Stimulated activated CD4-positive, alpha-beta T cell treated with anti-CD3 and anti-CD28 coated beads, Interleukin-4, amount 100 ng/mL, for 1 hour (primary cell): ENCODE measurements at places on chromosomes 13 and 19.

DNA sequence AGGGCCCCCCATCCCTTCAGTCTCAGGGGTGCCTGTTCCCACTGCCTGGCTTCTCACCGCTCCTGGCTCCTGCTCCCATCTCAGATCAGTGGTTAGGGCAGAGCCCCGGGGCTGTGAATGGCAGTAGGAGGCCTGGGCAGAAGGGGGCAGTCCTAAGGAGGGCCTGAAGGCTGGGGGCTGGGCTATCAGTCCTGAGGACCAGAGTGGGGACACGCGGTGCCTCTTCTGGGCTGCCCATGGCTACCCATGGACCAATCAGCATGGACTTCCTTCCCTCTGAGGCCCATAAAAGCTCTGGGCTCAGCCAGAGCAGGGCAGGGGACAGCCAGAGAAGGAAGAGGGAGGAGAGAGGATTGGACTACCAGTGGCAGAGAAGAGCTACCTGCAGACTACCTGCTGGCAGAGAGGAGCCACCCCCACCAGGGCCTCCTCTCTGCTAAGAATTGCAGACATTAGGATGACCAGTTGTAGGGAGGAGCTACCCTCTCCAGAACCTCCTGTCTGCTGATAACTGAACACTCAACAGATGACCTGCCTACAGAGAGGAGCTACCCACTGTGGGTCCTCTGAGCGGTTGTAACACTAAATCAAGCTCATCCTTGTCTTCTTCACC, 12.1 kb upstream of the UBE2S start:
- no peak for DNase-seq

- no peak for DNase-seq
These were observed 12.8 kb upstream of the CEACAM3 start for GRCh38 chr19:41783612-41784011.

GRCh38 chr13:32537580-32538142, 934 bp downstream of the N4BP2L2 start:
- DNase-seq = peak; percentile 35

DNA sequence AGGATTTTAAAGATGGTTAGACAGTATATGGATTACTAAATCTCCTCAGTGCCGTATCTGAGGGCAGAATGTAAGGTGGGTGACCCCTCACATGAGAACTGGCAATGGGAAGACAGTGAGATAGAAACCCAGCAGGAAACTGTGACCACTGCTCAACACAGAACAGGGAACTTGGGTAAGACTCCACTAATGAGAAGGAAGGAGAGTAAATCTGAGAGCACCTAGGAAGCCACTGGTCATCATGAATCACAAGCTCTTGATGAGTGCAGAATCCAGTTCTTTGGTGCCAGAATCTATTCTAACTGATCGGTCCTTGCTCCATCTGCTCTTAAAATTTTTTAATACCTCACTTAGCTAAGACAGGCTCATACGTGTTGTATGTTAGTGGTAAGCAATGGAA, 261.8 kb downstream of the KLF12 start:
- no peak for DNase-seq

DNA sequence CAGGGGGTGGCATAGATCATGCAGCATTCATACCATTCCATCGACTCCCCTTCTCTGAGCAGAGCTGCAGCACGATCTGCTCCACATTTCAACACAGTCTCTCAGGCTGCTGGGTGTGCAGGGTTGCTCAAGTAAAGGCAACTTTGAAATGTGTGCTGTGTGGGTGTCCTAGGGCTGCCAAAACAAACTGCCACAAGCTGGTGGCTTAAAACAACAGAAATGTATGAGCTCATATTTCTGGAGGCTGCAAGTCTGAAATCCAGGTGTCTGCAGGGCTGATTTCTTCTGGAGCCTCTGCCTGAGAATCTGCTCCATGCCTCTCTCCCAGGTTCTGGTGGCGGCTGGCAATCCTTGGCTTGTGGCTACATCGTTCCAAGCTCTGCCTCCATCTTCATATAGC, 63.7 kb upstream of the WDFY2 start:
- DNase-seq = no peak

DNA sequence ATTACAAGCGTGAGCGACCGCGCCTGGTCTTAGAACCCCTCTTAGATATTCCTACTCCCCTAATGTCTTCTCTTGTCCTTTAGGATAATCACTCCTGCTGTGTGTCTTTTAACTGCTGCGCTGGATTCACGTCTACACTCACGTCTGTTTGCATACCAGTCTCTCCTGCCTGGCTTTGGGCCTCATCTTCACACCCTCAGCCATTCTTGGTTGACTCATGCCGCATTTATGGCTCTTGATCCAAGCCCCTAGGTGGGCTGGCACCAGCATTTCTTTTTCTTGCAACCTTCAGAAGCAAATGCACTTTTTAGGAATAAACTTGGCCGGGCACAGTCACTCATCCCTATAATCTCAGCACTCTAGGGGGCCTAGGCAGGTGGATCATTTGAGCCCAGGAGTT, 22.7 kb downstream of the MYO9B start:
- DNase-seq = no peak

DNA sequence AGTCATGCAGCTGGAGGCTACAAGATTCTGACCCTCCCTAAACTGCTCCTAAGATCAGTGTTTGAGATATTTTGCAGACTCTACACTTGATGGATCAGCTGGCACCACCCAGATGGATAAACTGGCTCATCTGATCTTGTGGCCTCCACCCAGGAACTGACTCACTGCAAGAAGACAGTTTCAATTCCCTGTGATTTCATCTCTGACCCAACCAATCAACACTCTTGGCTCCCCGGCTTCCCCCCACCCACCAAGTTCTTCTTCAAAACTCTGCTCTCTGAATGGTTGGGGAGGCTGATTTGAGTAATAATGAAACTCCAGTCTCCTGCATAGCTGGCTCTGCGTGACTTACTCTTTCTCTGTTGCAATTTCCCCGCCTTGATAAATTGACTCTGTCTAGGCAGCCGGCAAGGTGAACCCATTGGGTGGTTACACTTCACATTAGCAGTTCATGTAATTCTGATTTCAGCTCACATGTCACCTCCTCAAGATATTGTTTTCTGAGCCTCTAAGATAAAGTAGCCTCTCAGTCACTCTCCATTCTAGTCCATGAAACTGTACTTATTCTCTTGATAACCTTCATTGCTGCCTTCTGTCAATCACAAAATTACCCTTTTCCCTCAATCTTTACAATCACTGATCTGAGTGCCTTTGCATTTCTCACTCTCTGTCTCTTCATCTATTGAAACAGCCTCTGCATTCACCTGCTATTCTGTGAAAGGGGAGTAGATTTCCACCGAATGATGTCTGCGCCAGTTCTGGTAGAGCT, 9.9 kb upstream of the FPR3 start:
- peak; percentile 49 for DNase-seq

GRCh38 chr13:74090869-74091605, 43.2 kb downstream of the KLF12 start:
- no peak for DNase-seq

GRCh38 chr13:107977071-107977574, 238.2 kb downstream of the LIG4 start:
- no peak for DNase-seq

DNA sequence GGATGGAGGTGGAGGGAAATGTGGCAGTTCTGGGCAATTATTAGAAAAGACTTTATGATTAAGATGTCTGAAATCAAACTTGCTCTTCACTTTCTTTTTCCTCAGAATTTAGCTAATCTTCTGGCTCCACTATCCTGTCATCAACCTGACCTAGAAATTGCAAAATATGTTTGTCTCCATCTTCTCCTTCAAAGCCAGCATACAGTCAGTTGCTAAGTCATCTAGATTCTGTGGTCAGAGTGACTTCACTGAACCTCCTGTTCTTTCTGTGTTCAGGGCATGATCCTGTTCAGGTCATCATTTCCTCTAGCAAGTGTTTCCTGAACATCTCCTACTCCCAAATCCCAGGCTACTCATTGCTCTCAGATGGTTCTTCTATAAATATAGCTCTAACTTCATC, 10.8 kb upstream of the CCNA1 start:
- no peak for DNase-seq

DNA sequence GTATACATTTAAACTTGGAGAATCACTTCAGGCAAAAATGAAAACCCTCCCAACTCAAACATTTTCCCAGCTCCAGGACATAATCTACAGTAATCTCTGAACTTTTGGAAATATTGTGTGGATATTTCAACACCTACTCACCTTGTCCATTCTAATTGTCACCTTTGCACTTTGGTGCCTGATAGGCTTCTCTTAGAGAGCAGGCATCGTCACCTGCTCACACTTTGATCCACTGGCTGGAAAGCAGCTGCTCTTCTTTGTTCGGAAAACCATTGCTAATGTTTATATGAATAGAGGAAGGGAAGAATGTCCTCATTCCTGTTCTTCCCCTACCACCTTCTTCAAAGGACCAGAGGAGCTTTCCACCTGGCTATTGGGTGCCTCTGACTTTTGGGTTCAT, 411.2 kb downstream of the FGF9 start:
- DNase-seq = no peak

GRCh38 chr19:39829702-39830275, 4.2 kb downstream of the DYRK1B start:
- DNase-seq = no peak

GRCh38 chr13:110444226-110444653, 117.3 kb downstream of the RAB20 start:
- DNase-seq = no peak

- no peak for DNase-seq
These were observed 7.3 kb downstream of the APC2 start for GRCh38 chr19:1457031-1457739.

DNA sequence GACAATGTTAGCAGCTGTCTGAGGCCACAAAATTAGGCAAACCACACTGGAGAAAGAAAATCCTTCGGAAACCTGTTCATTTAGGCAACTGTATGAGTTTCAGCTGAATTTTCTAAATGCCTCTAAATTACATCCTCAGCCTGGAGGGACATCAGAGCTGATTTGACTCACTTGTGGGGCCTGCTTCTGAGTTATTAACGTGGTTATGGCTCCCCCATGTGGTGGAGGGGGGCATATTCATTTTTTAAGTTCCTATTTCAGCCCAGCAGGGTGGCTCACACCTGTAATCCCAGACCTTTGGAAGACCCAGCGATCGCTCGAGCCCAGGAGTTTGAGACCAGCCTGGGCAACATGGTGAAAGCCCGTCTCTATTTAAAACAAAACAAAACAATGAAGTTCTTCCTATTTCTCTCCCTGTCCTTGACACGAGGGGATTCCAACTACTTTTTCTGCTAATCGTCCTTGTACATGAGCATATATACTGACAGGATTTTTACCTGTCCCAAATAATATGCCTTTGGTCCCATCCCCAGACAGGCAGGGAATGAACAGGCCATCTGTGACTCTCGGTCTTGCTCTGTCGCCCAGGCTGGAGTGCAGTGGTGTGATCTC, 31.5 kb upstream of the HIF3A start:
- peak; percentile 52 for DNase-seq

- no peak for DNase-seq
These were observed 494.9 kb downstream of the GPC6 start for GRCh38 chr13:93721483-93721882.

DNA sequence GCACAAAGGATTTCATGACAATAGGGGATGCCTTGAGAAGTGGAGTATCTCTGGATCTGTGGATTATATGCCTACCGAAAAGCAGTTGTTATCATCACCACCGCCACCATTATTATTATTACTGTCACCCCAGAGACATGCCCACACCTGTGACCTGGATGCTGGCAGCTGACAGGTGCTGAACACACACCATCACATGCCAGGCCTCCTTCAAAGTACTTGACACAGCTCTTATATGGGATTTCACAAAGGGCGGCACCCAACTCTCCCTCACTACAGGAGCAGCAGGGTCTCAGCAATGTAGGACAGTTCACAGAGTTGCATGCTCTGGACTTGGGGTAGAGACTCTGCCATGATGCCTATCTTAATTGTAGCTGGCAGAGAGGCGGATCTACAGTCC, 5.6 kb upstream of the GPR42 start:
- DNase-seq = no peak

DNA sequence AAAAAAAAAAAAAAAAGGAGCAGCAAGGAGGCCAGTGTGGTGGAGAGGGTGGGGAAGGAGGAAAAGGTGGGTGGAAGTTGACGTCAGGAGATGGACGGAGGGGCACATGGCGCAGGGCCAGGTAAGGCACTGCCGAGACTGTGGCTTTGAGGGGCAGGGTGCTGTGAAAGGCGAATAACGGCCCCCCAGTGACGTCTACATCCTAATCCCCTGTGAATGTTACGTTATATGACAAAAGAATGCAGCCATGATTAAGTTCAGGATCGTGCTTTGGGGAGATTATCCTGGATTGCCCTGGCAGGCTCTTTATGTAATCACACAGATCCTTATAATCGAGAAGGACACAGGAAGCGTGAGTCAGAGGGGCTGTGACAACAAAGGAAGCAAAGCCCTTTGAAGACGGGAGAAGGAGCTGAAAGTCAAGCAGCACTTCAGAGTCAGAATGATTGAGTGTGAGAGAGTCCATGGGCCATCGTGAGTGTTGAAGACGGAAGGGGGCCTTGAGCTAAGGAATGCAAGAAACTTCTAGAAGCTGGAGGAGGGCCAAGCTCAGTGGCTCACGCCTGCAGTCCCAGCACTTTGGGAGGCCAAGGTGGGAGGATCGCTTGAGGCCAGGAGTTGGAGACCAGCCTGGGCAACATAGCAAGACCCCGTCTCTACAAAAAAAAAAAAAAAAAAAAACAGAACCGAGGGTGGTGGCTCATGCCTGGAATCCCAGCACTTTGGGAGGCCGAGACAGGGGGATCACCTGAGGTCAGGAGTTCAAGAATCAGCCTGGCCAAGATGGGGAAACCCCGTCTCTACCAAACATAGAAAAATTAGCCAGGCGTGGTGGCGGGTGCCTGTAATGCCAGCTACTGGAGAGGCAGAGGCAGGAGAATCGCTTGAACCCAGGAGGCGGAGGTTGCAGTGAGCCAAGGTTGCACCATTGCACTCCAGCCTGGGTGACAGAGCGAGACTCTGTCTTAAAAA, 13.8 kb upstream of the CEACAM16 start:
- no peak for DNase-seq
